ENCODE measurements at places on chromosomes 12 and 14. TPM values are rescaled to one million over a fixed set of nuclear protein-coding genes. Genes with fewer than 3 reads are reported as not detected.

DNA sequence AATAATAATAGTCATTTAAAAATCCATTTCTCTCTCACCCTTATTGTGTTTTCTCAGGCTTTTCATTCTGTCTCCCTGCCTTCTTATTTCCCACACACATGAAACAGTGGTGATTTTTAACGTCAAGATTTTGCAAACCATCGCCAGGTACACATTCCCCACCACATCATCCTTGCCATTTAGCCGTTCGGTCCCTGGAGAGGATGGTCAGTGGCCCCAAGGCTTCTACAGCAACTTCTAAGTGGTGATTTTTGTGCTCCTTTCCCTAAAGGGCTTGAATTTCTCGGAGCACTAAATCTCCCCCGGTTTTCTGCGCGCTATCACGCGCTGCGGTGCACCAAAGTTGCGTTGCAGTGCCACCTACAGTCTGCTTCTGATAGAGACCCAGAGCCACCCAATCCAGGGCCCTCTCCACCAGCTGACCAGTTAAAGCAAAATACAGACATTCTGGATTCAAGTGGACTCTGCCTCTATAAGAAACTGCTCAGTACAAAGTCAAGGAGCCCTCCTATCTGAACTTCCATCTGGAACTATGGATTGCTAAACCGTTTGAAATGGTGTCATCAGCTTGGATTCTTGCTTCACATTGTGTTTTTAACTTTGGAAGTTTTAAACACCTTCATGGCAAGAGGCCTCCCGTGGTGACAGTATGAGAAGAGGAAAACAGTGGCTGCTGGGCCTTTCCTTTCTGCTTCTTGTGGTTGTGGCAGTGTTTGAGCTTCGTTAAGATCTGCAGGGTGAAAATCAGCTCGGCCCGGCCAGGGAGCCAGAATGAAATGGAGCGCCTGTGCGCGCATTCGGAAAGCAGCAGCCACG lies 234.0 kb downstream of the SPTSSA start:
- DNase-seq, result peak; percentile 45

DNA sequence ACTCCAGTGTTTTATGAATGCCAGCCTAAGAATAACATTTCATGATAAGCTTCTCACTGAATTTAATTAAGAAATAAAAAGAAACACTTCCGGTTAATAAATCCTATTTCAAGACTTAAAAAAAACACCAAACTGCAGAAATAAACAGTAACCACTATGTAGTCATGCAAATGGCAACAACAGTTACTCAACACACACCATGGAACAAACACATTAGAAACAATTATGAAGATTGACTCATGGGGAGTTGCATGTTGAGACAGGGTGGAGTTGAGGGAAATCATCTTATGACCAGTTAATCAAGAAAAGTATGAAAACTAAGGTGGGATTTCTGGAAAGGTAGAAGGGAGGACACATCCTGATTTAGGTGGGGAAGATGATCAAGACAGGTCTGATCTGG lies 52.7 kb downstream of the PLBD1 start:
- no peak for DNase-seq

DNA sequence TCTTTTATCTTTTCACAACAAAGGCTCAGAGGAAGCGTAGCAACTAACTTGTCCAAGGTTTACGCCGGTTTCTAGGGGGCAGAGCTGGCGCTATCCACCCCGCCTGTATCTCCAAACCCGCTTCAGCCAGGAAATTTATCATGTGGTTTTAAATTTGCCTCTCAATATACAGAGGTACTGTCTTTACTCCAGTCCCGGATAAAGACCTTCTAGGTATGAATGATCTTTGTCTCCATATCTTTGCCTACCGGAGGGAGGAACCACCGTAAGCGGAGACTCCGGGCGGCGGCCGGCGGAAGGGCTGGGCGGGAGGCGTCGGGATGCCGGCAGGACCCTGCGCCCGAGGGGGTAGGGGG lies 693 bp upstream of the RIMKLB start:
- no peak for DNase-seq

- no peak for DNase-seq
These were observed 513.4 kb downstream of the MED13L start for GRCh38 chr12:115763982-115764621.

GRCh38 chr12:64918344-64918743 lies 93.9 kb downstream of the TBC1D30 start:
- DNase-seq, result no peak

- no peak for DNase-seq
These were observed 213.5 kb upstream of the LHX5 start for GRCh38 chr12:113684908-113685782.

GRCh38 chr14:50040401-50040775 lies 76.0 kb downstream of the VCPKMT start:
- DNase-seq, result peak; percentile 32

DNA sequence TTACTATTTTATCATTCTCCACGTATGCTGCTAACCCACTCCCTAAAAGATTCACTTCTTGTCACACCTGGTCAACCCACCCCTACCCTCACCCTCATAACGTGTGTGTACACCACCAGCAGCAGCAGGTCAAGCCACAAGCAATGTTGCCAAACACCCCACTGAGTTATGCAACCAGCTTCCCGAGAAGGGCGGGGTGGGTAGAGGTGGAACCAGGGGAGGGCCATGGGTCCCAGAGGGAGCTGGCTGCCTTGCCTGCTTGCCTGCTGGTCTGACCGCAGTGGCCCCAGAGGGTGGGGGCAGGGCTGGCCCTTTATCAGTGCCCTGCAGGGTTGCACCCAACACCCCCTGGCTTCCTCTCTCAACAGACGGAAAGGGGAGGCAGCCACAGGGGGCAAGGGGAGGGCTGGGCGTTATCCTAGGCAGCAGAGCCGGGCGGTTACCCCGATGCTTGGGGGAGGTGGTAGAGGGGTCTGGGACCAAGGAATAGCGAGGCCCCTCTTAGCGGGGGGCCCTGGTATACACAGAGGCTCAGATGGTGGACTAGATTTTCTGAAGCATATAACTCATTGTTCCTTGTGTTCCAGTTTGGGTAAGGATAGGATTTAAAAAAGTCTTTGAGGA lies 3.5 kb upstream of the NFE2 start:
- no peak for DNase-seq

- no peak for DNase-seq
These were observed 828.3 kb downstream of the VRK1 start for GRCh38 chr14:97625477-97625876.

DNA sequence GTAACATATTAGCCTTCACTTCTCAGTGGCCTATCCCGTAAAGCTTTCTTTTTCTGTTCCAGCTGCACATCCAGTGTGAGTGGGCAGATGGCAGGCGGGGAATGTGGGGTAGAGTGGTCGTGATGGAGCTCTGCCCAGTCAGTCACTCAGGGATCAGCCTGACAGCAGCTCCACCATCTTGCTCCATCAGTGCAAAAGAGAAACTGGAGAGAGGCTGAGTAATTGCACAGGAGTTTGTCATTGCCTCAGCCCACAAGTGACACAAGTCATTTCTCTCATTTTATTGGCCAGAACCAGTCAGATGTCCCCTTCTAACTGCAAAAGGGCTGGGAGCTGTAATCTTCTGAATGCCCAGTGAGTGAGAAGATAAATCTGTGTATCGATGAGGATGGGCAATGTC lies 66.5 kb downstream of the ATP23 start:
- no peak for DNase-seq

- no peak for DNase-seq
These were observed 630 bp downstream of the PLEKHH1 start for GRCh38 chr14:67533754-67534085.

GRCh38 chr12:123269395-123269892 lies 2.2 kb downstream of the CDK2AP1 start:
- DNase-seq, result no peak

- DNase-seq, result no peak
These were observed 46.9 kb upstream of the FRS2 start for GRCh38 chr12:69423037-69423905.

GRCh38 chr12:70399311-70399710 lies 33.2 kb downstream of the KCNMB4 start:
- DNase-seq, result no peak

DNA sequence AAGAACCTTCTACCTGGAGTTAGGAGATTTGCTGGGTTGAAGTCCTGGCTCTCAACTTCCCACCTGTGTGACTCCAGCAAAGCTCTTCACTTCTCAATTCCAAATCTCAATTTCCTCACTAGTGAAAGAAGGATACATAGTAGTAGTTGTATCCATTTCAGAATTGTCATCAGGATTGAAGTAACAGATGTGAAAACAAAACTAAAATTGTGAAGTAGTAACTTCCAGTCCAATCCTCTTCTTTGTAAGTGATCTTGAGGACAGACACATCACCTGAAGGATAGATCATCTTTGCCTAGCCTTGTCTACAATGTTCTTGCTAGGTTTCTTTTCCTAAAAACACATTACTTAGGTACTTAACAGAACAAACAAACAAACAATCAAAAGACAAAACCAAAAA lies 1.2 kb upstream of the LRRK2 start:
- DNase-seq, result no peak

GRCh38 chr12:111556676-111557075 lies 42.4 kb downstream of the ATXN2 start:
- DNase-seq, result no peak

GRCh38 chr12:11482955-11483354 lies 87.6 kb upstream of the PRB2 start:
- DNase-seq, result no peak

DNA sequence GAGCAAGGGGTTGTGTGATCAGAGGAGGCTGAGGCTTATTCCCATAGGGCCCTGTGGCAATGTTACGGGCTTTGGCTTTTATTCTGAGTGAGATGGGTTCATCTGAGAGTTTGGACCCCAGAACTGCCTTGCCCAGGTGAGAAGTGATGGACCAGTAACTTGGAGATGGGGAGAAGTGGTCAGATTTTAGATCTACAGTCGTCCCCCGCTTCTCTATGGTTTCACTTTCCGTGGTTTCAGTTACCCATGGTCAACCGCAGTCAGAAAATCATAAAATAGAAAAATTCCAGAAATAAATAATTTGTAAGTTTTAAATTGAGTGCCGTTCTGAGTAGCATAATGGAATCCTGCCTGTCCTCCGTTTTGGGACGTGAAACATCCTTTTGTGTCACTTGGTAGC lies 40.2 kb upstream of the PPP1CC start:
- no peak for DNase-seq

DNA sequence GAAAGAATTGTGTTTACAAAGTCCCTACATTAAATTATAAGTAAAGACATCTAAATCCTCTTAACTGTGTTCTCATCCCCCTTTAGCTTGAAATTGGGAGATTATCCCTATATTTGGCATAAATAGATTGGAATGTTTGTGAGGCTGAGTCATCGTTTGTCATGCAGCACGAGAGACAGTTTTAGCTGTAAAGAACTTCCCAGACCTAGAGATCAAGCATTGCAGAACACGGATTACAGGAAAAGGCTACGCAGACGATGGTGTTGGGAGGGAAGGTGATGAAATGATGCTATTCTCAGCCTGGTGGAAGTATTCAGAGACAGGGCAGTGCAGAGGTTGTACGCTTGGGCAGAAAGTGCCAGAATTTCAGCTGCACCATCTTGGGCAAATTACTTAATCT lies 93.8 kb downstream of the PTPRB start:
- DNase-seq, result no peak

DNA sequence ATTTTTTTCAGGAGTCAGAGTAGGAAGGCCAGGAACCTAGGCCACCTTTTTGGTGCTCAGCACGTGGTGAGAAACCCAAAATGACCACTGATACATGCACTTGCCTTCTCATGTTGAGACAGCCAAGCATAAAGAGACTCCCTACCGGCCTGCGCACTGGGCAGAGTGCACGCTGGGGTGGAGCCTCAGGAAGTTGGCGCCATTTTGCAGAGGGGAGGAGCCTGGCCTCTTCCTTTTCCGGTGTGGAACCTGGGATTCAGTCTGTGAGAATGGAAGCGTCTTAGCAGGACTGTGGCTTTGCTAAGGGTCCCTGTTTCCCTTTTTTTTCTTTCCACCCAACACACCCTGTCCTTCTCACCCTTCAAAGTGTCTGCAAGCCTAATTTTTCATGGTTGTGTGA lies 62.9 kb upstream of the RTRAF start:
- no peak for DNase-seq

DNA sequence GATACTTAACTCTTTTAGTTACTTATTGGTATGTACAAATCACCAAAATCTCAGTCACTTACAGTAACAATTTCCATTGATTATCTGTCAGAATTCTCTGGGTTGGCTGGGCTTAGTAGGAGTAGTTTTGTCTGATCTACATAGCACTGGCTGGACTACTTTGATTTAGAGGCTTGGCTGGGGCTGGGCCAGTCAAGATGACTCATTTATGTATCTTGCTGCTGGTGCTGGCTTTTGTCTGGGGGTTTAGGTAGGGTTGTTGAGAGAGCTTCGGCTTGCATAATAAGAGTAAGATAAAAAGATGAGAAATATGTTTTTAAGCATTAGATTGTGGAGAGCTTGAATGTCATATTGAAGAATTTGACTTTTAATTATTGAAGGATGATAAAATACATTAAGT lies 1093.7 kb downstream of the SLC6A15 start:
- DNase-seq, result no peak

DNA sequence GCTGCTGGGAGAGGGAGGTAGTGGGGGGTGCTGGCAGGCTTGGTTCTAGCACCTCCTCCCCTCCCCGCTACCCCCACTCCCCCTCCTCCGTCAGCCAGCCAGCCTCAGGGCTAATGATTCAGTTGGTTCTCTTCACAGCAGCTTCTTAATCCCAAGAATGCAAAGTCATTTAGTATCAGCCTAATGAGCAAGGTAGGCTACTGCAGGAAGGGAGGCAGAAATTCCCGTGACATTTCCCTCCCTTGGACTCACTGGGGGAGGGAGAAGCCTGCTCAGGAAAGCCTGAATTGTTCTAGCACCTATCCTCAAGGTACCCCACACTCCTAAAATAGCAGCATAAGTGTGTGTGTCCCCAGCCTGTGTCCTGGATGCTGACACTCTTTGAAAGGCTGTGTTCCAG lies 29.8 kb downstream of the ITPK1 start:
- no peak for DNase-seq

DNA sequence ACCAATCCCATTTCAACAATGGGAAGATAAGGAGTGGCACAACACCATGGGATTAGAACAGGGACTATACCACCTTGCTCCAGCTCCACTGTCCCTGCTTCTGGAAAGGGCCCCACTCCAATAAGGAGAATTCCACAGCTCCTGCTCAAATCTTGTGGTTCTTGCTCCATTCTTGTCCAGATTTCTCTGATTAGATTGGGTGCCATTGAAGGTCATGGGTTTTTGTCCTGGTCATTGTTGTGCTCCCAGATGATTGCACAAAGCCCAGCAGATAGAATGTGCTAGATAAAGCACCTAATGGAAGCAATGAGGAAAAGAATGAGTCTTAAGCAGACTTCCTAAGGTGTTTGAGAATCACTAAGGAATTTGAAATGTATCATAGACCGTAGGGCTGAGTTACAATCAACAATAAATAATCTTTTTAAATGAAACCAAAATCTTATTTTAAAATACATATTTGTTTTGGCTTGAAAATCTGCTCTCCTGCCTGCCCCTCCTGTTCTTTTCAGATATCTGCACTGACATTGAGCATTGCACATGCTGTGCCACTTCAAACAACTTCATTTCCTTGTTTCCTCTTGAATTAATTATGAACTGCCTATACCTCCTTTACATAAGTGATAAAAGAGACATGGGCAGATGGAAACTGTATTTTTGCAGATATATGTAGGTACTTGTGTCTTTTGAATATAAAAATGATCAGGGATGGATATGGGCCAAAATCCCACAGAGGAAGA lies 115.9 kb downstream of the FGD4 start:
- no peak for DNase-seq

The LRP1-AS gene
- not detected for total RNA-seq

The FAIM2 gene
- total RNA-seq, result 0.49 TPM

The CYP27B1 gene
- 9.9 TPM for total RNA-seq

The EMC9 gene
- total RNA-seq, result 28.3 TPM

The COX8C gene
- total RNA-seq, result not detected

The ARHGAP9 gene
- total RNA-seq, result 102 TPM

The TAC3 gene
- not detected for total RNA-seq

The SLC38A4 gene
- not detected for total RNA-seq

The KCNA5 gene
- not detected for total RNA-seq

The LRRK2 gene
- total RNA-seq, result not detected

The KIF5A gene
- 2.4 TPM for total RNA-seq

All from activated T-helper 1 cell treated with anti-CD3 and anti-CD28 coated beads, Interleukin-12 subunit alpha, Interleukin-12 subunit beta, Interleukin-2, Interleukin-4 antibody, amounts not matched to agents 30 ng/mL and 10 ng/mL and 1 ng/mL, durations not matched to agents 14 hours and 24 hours and 36 hours (primary cell).